ENCODE measurements at places on chromosomes 1 and 21.

- DNase-seq: no peak
Measured at GRCh38 chr1:200304171-200304570, 105.7 kb downstream of the ZNF281 start.

GRCh38 chr1:61956016-61956645, 213.9 kb downstream of the PATJ start:
- no peak for DNase-seq

- DNase-seq: no peak
Measured at GRCh38 chr1:104291156-104291555, 541.5 kb downstream of the AMY1C start.

GRCh38 chr1:15493869-15494390, 18.0 kb downstream of the CELA2B start:
- DNase-seq: no peak

- DNase-seq: peak; percentile 33
Measured at GRCh38 chr1:13828454-13829151, 128.6 kb downstream of the PRDM2 start.

DNA sequence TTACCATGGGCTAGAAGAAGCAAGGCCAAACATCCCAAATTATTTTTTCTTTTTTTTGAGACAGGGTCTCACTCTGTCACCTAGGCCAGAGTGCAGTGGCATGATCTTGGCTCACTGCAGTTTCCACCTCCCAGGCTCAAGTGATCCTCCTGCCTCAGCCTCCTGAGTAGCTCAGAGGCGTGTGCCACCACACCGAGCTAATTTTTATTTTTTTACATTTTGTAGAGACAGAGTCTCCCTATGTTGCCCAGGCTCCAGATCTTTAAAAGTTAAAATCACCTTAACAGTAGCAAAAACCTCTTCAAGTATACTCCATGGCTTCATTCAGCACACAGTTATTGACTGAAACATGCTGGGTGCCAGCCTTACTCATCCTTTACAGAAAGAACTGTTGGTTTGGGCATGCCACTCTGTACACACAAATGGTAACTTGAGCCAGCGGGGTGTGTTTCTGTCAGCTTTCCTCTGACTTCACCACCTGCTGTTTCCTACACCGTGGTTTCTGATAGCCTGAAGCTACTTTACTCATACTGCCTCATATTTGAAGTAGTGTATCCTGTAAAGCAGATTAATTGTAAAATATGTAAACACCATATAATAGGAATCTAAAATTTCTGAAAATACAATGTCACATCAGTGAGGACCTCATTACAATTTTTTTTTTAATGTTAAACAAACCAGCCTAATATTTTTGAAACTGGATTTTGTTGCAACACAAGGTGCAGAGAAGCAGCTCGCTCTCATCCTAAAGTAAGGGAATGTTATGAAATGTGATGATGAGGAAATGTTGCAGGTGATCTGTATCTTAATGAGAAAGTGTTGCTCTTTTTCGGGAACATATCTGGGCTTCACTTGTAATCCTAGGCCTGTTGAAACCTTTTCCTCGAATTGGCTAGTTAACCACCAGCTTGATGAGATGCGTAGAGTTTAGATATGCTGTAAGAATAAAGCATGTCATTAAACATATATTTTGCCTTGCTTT, 113.9 kb downstream of the ATP5PO start:
- no peak for DNase-seq

GRCh38 chr1:23646091-23646490, 45.5 kb upstream of the RPL11 start:
- DNase-seq: no peak

- no peak for DNase-seq
Measured at GRCh38 chr1:47867438-47868347, 129.5 kb downstream of the TRABD2B start.

- DNase-seq: no peak
Measured at GRCh38 chr1:200334661-200335256, 75.1 kb downstream of the ZNF281 start.

DNA sequence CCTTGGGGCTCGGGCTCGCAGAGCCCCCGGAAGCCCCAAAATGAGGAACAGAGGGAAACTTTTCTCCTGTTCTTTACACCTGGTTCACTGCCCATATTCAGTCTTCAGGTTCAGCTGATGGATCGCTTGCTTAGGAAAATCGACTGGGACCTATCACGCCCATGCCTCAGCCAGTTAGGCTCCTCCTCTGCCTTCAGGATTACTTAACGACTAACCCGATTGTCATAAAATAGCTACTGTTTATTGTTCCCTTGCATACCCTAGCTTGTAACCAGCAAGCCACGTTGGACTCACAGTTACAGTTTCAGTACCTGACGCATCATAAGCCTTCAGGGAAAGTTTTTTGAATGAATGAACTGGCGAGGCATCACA, 692 bp downstream of the TARDBP start:
- no peak for DNase-seq

- DNase-seq: no peak
Measured at GRCh38 chr1:154859151-154859785, 10.8 kb downstream of the KCNN3 start.

- no peak for DNase-seq
Measured at GRCh38 chr1:233707880-233708815, 94.2 kb downstream of the KCNK1 start.

- DNase-seq: no peak
Measured at GRCh38 chr1:174262349-174263241, 103.3 kb downstream of the RABGAP1L start.

GRCh38 chr1:201221201-201221846, 30.7 kb downstream of the IGFN1 start:
- no peak for DNase-seq

- DNase-seq: no peak
Measured at GRCh38 chr1:19044975-19045831, 88.7 kb upstream of the IFFO2 start.

GRCh38 chr1:151547119-151547899, 7.2 kb downstream of the TUFT1 start:
- DNase-seq: peak; percentile 7

DNA sequence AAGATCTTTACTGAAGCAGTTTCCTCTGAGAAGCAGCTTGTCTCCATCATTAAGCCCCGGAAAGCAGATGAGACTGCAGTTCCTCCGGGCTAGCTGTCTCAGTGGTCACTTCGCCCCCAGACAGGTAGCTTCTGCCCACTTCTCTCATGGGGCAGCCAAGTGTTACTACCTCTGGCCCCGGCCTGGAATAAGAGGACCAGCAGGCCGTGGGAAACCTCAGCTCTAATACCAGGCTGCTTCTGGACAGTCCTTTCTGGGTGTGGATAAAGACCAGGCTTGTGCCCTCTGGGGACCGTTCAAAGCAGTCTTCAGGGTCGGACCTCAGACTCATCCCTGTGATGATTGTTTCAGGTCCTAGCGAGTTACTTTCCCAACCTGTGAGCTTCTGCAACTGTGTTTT, 54.8 kb downstream of the RUNX3 start:
- no peak for DNase-seq

- DNase-seq: no peak
Measured at GRCh38 chr1:67704351-67704750, 19.4 kb downstream of the GADD45A start.

GRCh38 chr1:221877311-221877710, 135.4 kb upstream of the DUSP10 start:
- no peak for DNase-seq

GRCh38 chr21:31447505-31447904, 103.4 kb upstream of the TIAM1 start:
- no peak for DNase-seq

- no peak for DNase-seq
Measured at GRCh38 chr21:18460979-18461378, 57.4 kb upstream of the TMPRSS15 start.

DNA sequence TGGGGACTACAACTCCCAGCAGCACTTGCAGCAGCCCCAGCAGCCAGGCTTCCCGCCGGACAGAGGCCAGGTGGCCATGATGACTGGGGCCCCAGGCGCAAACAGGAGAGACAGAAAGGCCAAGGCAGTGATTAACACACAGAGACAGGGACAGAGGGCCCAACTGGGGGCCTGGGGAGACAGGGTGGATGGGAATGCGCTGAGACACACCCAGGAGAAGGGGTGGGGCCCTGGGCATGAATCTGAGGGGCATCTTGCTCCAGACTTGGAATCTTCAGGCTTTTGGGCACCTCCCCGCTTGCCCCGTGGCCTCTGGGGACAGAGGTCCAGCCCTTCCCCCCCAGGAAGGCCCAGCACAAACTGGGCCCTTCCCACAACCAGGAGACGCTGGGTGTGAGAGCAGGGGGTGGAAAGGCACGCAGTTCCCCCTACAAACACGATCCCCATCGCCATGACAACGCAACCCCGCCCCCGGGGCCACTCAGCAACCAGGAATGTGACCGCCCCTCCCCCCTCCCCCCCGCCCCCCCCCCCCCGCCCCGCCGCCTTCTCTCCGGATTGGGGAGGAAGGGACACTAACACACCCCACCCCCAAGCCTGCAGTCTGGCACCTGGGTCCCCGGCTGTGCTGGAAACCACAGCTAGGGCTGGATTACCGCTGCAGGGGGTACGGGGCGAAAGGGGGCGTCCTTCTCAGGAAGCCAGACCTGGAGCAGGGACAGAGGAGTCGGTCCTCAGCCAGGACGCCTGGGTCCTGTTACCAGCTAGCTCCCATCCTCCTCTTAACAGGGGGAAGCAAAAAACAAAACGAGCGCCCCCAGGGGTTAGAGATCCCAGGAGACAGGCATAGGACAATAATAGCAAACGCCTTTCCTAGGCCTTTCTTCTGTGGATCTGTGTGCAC, 4.5 kb downstream of the HDGF start:
- DNase-seq: peak; percentile 79

DNA sequence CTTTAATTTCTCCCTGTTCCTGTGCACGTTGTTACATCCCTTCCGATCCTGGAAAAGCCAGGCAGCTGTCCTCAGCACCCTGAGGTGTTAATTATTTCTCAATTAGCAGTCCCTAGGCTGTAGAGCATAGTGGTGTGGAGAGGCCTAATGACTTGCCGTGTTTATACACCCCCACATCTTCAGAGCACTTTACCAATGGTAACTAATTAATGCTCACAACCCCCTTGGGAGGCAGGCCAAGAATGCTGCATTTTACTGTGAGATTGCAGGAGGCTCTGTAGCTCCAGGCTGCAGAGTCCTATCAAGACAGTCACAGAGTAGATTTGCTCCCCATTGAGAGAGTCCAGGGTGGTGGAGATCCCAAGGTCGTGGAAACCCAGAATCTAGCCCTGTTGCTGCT, 2.4 kb upstream of the PARS2 start:
- DNase-seq: no peak

DNA sequence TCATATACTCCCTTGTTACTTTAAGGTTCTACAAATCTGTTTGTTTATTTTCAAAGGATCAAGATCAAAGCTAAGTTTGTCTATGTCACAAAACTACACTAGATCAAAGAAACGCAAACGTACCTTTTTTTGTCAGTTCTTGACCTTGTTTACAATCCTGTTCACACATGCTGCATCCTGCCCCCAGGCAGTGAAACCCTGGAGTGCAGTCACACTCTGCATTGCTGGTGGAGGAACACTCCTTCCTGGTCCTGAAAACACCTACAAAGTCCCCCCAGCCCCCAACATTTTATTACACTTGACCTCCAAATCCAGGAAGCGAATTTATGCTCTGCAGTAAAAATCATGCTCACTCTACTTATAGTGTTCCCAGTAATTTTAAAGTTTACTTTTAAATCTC, 2.6 kb downstream of the TNFRSF9 start:
- no peak for DNase-seq

DNA sequence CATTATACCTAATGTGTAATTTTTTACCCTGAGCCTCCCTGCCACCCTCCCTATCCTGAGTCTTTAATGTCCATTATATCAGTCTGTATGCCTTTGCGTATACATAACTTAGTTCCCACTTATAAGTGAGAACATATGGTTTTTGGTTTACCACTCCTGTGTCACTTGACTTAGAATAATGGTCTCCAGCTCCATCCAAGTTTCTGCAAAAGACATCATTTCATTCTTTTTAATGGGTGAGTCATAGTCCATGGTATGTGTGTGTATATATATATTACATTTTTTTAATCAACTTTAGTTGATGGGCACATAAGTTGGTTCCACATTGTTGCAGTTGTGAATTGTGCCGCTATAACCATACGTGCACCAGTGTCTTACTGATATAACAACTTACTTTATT, 477.1 kb upstream of the NEGR1 start:
- no peak for DNase-seq

- DNase-seq: no peak
Measured at GRCh38 chr1:56097713-56098112, 481.6 kb downstream of the PLPP3 start.

GRCh38 chr1:159229260-159229885, 24.7 kb downstream of the ACKR1 start:
- no peak for DNase-seq

DNA sequence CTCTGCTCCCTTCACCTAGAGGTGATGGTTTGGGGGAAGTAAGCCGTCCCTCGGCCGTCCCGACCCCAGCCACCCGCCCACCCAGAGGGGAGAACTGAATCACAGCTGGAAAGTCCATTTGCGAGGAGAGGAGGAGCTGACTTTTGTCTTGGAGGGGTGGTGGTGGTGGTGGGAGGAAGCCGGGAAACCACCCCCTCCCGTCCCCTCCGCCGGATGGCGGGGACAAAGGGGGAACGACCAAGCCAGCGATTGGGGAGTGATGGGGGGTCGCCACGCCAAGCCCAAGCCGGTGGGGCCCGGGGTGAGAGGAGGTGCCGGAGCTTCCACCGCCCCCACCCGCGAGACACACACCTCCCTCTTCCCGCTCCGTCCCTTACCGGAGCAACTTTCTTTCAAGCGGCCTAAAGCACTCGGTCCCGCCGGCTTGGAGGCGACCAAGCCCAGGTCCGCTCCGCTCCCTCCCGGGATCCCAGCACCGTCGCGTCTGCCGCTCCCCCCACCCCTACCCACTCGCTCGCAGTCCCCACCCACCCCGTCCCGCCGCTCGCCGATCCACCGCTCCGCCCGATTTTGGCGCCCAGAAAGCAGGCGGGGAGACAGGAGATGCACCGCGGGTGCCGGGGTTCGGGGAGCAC, 540 bp downstream of the ARHGEF2 start:
- DNase-seq: peak; percentile 43
